Stimulated activated memory B cell treated with anti-CD40 and anti-IgM and Interleukin-4, amounts not matched to agents 10 μg/mL and 1 μg/mL and 100 μg/mL, for 72 hours (primary cell): ENCODE measurements at places on chromosomes 4 and X.

GRCh38 chr4:22414833-22415232, 101.0 kb downstream of the ADGRA3 start:
- no peaks in the 10 kb centered on the region for H3K4me1 ChIP-seq
- no peak overlapping the region for H3K4me3 ChIP-seq
- no peak for ATAC-seq
- no peak overlapping the region for H3K27ac ChIP-seq

GRCh38 chrX:73913580-73913979, 350.6 kb downstream of the CHIC1 start:
- no peak for ATAC-seq
- peaks cover 7% of the 10 kb centered on the region for H3K27me3 ChIP-seq
- H3K4me3 ChIP-seq: no peak overlapping the region
- H3K4me1 ChIP-seq: no peaks in the 10 kb centered on the region
- H3K36me3 ChIP-seq: no peaks in the 10 kb centered on the region

DNA sequence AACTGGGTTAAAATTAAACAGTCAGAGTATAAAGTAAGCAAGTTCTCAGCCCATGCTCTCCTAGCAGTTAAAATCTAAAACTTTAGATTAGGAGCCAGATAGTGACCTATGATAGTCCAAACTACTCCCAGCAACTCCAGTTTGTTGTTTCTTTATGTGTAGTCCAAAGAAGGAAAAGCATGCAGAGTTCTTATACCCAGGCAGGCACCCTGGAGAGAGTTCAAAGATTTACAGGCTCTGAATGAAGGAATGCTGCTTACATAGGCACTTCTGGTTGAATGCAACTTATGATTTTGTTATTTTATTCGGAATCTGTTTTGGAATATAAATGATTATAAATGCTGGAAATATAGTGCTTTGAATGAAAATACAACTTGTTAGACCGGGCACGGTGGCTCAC, 67.2 kb downstream of the GPAT3 start:
- ATAC-seq: no peak
- H3K4me1 ChIP-seq: peaks cover 17% of the 10 kb centered on the region
- no peak overlapping the region for H3K4me3 ChIP-seq

GRCh38 chrX:106935175-106935574, 15.0 kb downstream of the CLDN2 start:
- ATAC-seq: no peak
- H3K27me3 ChIP-seq: no peaks in the 10 kb centered on the region
- H3K27ac ChIP-seq: no peak overlapping the region
- H3K4me1 ChIP-seq: no peaks in the 10 kb centered on the region
- no peak overlapping the region for H3K4me3 ChIP-seq

DNA sequence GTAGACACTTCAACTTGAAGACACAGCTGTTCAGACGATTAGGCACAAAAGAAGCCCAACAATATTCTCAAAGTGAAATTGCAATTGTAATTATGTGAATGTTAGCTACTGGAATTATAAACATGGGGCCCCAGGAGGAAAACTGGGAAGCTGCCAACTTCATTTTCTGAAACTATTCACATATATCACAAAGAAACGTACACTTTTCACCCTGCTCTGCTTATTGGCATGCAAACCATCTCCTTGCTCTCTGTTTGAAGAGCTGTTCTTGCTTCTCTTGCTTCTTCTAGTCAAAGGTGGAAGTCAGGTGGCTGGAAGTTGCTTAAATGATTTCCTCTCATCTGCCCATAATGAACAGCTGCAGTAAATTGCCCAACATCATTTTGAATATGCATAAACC, 320.1 kb downstream of the CFAP299 start:
- H3K4me1 ChIP-seq: no peaks in the 10 kb centered on the region
- no peak overlapping the region for H3K27ac ChIP-seq
- no peaks in the 10 kb centered on the region for H3K36me3 ChIP-seq
- H3K27me3 ChIP-seq: no peaks in the 10 kb centered on the region
- no peak overlapping the region for H3K4me3 ChIP-seq

DNA sequence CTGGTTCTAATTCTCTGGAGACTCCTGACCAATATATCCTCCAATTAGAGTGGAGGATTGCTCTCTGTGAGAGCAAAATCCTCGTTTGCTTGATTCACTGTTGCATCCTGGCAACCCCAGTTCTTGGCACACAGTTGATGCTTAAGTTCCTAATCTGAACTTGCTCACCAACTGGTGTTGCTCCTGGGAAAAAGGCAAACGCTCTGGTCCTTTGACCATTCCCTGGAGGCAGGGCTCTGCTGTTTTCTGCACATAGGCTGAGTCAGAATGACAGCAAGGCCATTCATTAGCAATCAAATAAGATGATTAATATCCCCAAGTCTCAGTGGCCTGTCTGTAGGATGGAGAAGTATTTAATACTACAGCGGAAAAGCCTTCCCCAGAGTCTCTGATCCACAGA, 172.7 kb upstream of the TBC1D9 start:
- no peak for ATAC-seq
- peaks cover 24% of the 10 kb centered on the region for H3K27me3 ChIP-seq
- no peak overlapping the region for H3K4me3 ChIP-seq
- no peaks in the 10 kb centered on the region for H3K4me1 ChIP-seq
